HCT116 (cell line): ENCODE measurements at places on chromosomes 4 and X.

DNA sequence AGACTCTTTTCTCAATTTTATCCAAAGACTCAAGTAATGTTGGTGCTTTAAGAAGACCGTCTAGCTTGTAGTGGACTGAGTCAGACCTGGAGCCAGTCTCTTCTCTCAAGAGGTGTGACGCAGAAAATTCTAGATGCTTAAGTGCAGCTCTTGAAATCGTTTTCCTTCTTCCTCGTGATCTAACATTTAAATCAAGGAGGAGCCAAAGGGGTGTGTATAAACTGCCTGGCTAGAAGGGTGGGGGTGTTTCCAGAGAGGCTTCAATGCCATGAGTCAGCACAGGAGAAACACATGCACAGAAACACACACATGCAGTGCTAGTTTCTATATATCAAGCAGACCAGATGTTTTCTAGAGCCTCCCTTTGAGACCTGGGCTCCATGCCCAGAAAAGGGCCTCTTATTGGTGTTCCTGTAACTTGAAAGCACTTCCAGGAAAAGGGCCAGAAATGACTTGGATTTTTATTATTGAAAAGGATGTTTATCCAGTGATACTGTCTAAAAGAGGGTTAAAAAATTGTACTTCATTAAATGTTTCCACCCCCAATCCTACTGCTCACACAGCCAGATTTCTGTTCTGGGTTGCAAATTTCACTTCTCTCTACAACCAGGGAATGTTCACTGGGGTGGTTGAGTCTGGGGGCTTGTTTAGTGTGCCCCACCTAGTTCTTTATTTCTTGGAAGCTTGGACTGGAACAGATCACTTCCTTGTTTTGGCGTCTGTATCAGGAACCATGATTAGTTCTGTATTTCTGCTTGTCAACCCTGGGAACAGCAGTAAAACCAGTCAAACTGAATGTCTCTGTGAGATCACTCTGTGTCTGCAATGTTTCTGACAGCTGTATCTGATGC lies at the start of gene CLIC2:
CLIC2 (minus strand) TSS at position 129 of the 851 bp plus-strand sequence. CDS start 187 bp downstream, outside the sequence.
- DNase-seq = no peak

DNA sequence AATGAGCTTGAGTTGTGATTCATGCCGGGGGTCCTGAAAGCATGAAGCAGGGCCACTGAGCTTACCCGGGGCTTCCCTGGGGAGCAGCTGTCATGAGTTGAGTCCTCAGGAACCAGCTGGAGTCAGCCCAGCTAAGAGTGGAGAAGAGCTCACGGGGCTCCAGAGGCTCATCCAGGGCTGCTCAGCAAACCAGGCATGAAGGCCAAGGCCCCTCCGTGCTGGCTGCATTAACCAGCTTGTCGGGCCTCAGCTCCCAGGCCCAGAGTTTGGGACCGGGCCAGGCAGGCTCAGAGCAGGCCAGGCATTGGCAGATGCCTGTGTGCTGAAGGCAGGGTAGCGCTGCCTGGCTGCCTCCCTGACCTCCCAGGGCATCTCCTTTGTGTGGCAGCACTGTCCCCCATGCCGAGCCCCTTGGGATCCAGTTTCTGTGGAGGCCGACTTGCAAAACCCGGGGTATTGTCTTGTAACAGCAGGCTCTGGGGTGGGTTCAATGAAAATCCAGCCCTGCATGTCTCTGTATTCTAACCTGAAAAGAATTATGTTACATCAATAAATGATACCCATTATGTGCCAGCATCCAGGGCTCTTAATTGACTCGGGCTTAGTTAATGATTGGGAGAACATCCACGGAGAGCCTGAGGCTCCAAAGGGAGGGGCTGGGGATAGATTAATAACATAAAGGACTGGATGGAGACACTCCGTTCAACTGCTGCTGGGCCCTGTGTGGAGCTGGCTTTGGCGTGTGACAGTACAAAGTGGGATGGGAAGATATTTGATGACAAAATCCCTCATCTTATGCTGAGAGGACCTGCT lies 68.0 kb upstream of the MSX1 start:
- DNase-seq = no peak

- no peak for DNase-seq
These were observed 552 bp downstream of the ZDHHC9 start for GRCh38 chrX:129843209-129843458.

DNA sequence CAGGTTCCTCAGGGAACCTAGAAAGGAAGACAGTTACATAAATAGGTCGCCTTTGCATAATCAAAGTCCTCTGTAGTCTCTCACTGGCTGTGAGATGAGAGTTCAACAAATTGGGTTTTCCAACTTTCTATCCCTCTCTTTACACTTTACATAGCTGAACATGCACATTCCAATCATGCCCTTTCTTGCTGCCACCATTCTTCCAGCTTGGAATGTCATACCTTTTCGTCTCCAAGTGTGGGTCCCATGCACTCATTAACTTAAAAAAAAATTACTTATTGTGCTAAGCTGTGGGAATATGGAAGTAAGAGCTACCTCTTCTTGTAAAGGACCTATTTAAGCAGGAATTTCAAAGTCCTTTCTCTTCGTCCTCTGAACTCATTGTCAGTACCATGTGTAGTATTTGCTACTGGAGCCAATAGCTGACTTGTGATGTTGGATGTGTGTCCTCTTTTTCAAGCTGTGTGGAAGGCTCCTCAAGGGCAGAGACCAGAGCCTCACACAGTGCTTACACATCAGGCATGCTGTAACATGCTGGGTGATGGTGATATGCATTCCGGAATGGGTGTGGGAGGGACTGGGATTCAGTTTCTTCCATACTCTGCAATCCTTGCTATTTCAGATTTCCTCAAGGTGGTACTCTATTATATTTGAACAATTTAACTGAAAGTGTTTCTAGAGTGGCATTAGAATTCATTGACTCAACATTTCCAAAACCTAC lies 7.1 kb downstream of the ENOPH1 start:
- no peak for DNase-seq

GRCh38 chr4:158122501-158122900 lies 50.3 kb downstream of the GASK1B start:
- DNase-seq = no peak

DNA sequence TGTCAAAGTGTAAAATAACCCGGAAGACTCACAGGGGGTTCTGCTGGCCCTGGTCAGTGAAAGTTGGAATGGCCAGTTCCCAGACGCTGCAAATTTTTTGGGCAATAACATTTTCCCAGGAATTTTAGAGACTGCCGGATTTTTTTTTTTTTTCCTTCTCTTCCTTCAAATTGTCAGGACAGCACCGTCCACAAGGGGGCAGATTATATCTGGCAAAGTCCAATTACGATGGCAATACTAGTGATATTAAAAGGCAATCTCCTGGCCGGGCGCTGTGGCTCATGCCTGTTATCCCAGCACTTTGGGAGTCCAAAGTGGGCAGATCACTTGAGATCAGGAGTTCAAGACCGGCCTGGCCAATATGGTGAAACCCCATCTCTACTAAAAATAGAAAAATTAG lies 20.5 kb downstream of the SLC25A5 start:
- DNase-seq = no peak

- no peak for DNase-seq
These were observed 51.7 kb downstream of the ZNF718 start for GRCh38 chr4:175986-176385.

DNA sequence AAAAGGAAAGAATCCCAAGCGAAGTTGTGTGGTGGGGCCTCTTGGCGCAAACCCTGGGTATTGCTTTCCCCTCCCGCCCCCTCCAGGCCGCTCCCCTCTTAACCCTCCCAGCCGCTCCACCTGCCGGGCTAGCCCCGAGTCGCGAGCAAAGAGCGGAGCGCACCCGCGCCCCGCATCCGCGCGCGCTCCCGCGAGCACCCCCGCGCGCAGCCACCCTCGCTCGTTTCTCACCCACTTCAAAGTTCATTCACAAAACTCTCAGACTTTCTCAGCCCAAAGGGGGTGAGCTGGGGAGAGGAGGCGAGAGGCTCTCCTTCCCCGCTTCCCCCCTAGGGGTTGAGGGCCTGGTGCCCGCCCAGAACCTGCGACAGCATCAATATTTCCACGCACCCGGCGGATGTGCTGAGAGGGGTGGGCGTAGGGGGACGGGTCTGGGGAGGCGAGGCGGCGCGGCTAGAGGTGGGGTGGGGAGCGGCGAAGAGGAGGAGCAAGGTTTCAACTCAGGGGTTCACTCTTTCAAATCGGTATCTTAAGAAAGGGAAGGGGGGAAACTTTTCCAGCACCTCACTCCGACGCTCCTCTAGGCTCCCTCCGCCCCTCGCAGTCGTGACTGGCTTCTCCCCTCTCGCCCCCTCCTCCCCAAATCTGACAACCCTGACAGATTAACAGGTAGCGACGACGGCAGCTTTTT lies 1.8 kb downstream of the MAML3 start:
- peak; percentile 46 for DNase-seq

DNA sequence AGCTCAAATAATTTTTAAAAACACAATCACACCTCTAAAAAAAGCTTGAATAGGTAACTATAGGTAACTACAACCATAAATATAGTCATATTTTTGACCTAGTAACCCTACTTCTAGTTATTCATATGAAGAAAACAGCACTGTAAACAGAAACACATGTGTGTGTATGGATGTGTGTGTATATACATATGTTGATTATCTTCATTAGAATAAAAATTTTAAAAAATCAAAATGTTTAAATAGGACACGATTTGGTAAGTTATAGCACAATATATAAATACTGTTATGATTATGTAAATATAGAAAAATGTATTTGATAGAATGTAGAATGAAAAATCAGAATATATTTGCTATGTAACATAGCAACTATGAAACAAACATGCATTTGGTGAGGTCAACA lies 258.1 kb upstream of the GK2 start:
- no peak for DNase-seq

DNA sequence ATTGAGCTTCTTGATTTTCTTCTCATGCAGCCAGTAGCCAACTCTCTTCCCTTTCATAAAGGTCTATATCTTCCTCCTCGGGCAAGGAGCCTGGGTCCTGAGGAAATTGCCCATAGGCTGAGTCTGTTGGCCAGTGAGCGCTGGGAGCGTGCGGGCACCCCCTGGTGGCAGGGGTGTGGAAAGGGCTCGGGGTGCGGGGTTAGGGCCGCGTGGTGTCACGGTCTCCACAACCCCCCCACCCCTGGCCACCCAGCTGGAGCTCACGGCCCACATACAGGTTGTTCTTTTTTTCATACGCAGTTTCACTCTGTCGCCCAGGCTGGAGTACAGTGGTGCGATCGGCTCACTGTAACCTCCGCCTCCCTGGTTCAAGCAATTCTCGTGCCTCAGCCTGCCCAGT lies 13.1 kb downstream of the RBM10 start:
- DNase-seq = no peak

DNA sequence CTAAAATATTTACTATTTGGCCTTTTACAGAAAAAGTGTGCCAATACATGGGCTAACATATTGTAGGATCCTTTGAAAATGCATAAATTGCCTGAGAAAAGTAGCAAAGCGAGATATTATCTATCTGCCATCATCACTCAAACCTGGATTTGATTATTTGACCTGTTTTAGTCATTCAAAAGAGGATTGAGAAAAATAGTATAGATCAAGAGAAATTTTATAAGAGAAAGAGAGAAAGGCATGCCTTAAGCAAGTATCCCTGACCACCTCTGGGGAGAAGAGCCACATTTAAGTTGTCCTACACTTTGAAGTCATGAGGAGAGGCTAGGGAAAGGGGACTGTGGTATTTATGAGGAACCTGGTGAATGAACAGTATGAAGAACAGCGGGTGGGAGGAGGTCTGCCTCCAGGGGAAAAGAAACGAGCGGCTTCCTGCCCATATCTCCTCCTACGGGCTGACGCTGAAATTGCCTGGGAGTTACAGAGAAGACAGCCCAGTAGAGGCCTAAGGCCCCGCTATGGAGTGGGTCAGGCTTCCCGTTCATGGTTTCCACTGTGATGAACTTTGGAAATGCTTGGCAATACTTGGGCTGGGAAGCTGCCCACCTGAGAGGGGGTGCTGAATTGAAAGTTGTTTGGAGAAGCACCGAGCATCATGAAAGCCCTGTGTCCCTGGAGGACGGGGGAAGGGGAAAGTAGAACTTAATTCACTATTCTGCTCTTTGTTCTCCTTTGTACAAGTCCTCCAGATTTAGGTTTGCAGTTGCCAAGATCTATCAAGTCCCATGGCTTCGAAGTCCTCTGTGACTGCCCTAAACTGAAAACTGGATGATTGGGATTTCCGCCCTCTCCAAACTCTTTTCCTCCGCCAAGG lies 106.9 kb upstream of the ACSL4 start:
- peak; percentile 10 for DNase-seq

DNA sequence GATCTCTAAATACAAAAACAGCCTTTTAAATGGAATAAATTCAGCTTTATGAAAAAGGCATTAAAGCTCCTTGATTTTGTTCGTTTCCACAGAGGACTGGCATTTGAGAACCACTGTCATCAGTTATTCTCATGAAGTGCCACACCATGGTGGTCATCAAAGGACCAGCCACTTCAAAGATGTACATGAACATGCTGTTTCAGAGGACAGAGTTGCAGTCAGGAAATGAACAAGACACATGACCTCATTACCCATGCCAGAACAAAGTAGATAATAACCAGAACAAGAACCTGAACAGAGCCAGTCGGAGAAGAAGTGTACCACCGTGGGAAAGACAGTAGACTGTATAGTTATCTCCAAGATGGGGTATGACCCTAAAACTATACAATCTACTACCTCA lies 122.7 kb upstream of the HSD17B10 start:
- DNase-seq = no peak

DNA sequence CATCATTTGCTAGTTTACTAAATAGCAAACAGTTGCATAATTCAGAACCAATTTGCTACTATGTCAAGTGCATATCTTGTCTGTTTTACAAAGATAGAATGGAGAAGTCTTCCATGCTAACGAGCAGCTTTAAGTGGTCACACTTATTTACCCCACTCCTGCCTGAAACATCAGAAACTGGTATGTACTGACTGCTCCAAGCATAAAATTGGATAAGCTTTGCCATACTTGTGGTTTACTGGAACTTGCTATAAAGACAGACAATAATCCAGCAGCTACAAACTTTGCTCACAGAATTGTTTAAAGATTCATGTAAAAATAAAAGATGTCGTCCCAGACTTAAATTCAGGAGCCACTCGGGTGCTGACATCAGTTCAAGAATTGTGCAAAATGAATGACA lies 13.3 kb upstream of the CDKL2 start:
- no peak for DNase-seq

- no peak for DNase-seq
These were observed 1344.0 kb downstream of the FSTL5 start for GRCh38 chr4:160819791-160820190.

DNA sequence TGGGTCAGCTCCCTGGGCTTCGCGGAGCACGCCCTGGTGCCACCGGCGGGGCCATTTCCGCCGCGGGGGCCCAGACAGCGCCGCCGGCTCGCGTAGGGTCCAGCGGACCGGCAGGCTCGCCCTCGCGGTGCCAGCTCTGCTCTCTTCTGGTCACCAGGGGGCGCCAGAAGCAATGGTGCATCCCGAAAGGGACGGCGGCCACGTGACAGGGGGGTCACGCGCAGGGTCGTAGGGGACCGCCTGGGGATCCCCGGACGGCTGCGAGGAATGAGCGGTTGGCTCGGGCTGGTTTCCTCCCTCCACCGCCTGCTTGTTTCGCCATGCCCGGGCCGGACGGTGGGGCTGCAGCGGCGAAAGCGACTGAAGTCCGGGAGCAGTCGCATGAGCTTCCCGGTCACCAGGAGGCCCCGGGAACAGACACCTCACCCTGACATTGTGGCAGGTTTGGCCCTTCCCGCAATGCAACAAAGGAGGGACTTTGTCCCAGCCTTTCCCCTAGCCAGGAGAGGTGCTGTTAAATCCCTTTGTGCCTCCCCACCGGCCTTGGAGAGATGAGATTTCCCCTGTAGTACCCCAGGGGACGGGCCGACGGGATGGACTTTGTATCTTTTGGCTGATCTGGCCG lies 15.8 kb downstream of the ZCCHC12 start:
- DNase-seq = peak; percentile 19

GRCh38 chr4:105194328-105195231 lies 47.9 kb downstream of the TET2 start:
- no peak for DNase-seq

GRCh38 chr4:47468706-47469365 lies 5.3 kb upstream of the COMMD8 start:
- no peak for DNase-seq
